ENCODE measurements at places on chromosomes 2 and 18. TPM values are rescaled to one million over a fixed set of nuclear protein-coding genes. Genes with fewer than 3 reads are reported as not detected.

The AFF3 gene
- 72.9 TPM for total RNA-seq

The BCL11A gene
- 111 TPM for total RNA-seq

The SKA1 gene
- 1.5 TPM for total RNA-seq

The IL1A gene
- total RNA-seq, result 0.91 TPM

The ZNF516 gene
- total RNA-seq, result 40.8 TPM

The GPAT2 gene
- total RNA-seq, result 3.9 TPM

The REG3G gene
- not detected for total RNA-seq

The FLACC1 gene
- total RNA-seq, result 3.1 TPM

The GCG gene
- not detected for total RNA-seq

The SPDYA gene
- 2.5 TPM for total RNA-seq

The GPR45 gene
- not detected for total RNA-seq

The C2orf66 gene
- not detected for total RNA-seq
